ENCODE measurements at places on chromosomes 12 and 14.

DNA sequence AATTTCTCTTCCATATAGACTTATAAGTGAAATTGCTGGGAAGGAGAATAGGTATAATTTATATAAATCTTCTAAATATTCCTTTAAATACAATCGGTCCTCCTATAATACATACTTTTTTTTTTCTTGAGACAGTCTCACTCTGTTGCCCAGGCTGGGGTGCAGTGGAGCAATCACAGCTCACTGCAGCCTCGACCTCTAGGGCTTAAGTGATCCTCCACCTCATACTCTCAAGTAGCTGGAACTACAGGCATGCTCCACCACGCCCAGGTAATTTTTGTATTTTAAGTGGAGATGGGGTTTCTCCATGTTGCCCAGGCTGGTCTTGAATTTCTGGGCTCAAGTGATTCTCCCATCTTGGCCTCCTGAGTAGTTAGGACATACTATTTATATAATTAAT lies 29.7 kb upstream of the NPFF start:
- DNase-seq: no peak

GRCh38 chr12:54051874-54052437 lies 1.7 kb upstream of the HOXC4 start:
- DNase-seq: no peak

- no peak for DNase-seq
These were observed 302.5 kb downstream of the ITPR2 start for GRCh38 chr12:26530461-26530860.

- DNase-seq: no peak
These were observed 60.9 kb downstream of the PLEKHA5 start for GRCh38 chr12:19190292-19191031.

- no peak for DNase-seq
These were observed 19.4 kb upstream of the CNTN1 start for GRCh38 chr12:40672741-40673271.

- no peak for DNase-seq
These were observed 105.5 kb downstream of the NUAK1 start for GRCh38 chr12:106033161-106033675.

Data from keratinocyte (primary cell).